Stimulated activated CD8-positive, alpha-beta memory T cell treated with anti-CD3 and anti-CD28 coated beads, Interleukin-15, amount 100 ng/mL, for 4 hours (primary cell): ENCODE measurements at places on chromosomes 2 and 18.

DNA sequence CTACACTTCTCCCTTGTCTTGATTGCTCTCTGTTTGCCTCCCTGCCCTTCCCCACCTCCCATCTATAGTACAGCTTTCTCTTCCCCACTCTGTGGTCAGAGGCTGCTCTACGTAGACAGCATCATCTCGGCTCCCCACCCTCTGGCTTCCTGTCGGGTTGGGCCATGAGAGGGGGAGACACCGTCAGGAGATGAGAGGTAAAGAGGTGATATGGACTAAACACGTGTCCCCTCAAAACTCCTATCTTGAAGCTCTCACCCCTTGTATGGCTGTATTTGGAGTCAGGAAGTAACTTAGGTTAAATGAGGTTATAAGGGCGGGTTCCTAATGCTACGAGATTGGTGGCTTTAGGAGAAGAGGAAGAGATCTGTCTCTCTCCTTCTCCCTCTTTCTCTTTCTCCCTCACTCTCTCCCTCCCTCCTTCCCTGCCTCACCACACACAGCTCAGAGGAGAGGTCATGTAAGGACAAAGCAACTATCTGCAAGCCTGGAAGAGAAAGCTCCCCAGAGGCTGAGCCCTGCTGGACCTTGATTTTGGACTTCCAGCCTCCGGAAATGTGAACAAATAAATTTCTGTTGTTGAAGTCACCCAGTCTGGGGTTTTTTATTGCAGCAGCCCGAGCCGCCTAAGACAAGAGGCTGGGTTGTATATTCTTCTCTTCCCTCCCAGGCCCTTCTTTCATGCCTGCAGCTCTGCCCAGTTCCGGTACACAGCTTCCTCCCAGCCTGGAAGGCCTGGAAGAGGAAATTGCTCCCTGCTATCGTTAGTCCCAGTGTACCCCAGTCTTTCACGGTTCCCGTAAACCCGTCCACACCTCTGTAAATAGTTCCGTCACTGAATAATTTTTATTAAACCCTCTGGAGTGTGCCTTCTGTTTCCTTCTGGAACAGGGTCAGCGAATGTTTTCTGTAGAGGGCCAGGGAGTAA, 138.0 kb downstream of the AKAIN1 start:
- DNase-seq: no peak

GRCh38 chr2:121202541-121203310, 82.3 kb downstream of the TFCP2L1 start:
- no peak for DNase-seq

DNA sequence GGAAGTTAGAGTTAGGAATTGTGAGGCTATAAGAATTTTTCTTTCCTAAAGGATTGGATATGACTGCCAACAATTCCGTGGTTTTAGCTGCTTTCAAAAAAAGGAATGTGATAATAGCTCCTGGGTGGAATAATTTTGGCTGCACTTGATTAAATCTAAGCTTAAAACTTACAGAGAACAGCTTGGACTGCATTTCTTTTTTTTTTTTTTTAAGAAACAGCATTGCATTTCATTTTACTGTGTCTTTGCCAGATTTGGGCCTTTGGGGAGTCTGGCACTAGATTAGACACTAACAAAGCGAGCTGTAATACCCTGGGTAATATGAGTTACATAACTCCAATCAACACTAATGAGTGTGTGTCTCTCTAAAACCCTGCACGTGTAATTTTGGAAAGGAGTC, 37.8 kb upstream of the ZNF397 start:
- DNase-seq: no peak

DNA sequence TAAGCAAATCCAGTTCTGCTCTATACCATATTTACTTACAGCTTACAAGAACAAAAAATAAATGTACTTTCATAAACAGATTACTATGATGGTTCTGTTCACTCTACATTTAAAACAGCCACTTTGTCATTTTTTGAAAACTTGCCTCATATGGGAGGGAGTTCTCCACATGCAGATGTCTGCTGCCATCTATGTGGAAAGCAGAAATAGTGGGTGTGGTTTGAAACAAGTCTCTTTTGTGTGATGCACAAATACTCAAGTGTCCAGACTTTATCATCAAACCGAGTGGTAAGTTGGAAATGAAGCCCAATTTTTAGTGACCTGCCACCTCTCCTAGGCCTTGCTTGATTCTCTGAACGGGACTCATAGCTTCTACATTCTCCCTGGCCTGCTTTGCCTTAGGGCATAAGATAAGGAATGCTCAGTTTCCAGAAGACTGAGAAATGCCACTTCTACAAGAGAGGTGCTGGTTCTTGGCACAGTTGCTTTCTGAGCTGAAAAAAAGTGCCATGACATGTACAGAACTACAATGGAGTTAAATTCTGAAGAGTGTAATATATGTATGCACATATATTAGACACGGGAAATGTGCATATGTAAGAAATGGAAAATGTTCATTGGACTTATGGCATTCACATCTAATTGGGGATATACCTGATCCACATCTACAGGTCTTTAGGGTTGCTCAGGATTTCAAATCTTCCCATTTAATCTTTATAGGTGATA, 221.0 kb downstream of the SLC8A1 start:
- DNase-seq: no peak

- DNase-seq: no peak
These were observed 219.2 kb upstream of the UBE2E3 start for GRCh38 chr2:180761224-180761623.

GRCh38 chr2:60957643-60958042, 59.9 kb upstream of the PEX13 start:
- DNase-seq: no peak
